Activated T-helper 2 cell treated with anti-CD3 and anti-CD28 coated beads, Interferon-gamma antibody, Interleukin-2, Interleukin-4, amounts not matched to agents 10 μg/mL and 5 μg/mL and 100 μg/mL, durations not matched to agents 14 hours and 24 hours and 36 hours (primary cell): ENCODE measurements at places on chromosomes 5 and 9. TPM values are rescaled to one million over a fixed set of nuclear protein-coding genes. Genes with fewer than 3 reads are reported as not detected.

The GBGT1 gene
- total RNA-seq = 6.8 and 7.4 TPM in 2 replicates

- no peak for DNase-seq
Observed at GRCh38 chr5:175195698-175196656, 248.0 kb downstream of the DRD1 start.

The TLN1 gene
- total RNA-seq = 253 and 267 TPM in 2 replicates

The RNF180 gene
- 0.53 TPM in 1 of 2 replicates, not detected in the other for total RNA-seq

- DNase-seq = no peak
Observed at GRCh38 chr5:89213573-89213972, 330.6 kb upstream of the MEF2C start.

DNA sequence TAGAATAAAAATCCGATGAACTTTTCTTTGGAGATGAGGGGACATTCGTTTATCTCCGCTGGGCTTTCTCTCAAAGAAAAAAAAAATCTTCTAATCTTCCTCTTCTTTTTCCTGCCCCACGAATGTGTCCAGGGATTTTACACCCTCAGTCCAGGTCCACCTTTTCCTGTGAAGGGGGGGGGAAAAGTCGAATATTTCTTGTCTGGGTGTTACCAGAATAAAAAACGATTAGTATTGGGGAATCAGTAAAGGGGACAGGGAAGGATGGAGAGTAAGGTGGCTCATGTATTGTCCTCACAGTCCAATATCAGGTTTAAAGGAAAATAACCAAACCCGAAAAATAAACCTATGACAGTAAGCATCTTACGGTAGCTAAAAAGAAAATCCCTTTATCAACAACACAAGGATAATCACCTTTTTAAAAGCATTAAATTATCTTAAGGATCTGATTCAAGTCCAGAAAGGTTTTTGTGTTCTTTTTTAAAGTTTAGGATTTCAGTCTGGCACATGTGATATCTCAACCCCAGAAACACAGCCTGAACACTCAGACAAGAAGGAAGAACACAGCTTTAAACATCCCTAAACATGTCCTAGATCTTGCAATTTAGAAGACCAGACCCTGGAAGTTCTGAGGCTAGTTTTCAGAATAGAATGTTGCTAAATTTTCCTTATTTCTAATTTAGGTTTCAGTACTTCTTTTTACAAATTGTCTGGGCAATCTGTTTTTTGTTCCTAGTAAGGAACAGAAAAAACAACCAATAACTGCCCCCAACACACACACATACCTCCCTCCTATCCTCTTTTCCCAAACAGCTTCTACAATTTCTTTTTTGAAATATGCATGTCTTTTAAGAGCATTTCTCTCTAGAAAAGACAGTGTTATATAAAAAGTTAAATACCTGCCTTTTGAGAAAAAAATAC, 1.2 kb downstream of the ZNF608 start:
- DNase-seq = no peak

GRCh38 chr5:116862632-116863455, 288.2 kb upstream of the SEMA6A start:
- no peak for DNase-seq

The C8G gene
- 0.76 and 0.89 TPM in 2 replicates for total RNA-seq

DNA sequence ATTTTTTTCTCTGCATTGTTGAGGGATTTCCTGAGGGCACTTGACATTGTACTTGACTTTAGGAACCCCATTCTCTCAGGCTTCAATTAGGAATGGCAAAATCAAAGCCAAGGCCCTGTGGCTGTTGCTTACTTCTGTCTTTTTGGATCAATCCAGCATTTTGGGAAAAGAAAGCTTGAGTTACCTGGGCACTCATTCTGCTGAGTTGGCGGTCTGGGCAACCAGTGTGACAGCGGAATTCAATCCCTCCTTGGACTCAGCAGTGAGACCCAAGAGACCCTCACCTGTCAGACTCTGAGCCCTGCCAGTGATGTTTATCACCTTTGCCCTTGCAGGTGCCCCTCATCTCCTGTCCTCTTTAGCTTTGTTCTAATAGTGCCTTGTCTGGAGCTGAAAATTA, 225.3 kb downstream of the PAPPA start:
- DNase-seq = no peak

DNA sequence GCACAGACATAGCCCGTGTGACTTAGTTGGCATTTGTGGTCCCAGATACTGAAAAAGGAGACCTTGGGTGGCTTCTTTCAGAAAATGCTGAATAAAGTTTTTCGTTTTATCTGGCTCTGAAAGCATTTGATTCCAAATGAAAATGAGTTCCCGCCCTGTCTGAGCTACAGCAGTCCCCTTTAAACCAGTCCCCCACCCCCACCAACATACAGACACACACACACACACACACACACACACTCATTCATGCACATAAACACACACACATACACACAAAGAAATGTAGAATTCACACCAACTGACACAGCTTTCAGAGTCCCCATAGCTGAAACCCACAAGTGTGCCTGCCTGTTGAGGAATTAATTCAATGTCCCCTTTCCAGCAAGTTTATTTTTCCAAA, 97.0 kb upstream of the SMARCA2 start:
- no peak for DNase-seq

DNA sequence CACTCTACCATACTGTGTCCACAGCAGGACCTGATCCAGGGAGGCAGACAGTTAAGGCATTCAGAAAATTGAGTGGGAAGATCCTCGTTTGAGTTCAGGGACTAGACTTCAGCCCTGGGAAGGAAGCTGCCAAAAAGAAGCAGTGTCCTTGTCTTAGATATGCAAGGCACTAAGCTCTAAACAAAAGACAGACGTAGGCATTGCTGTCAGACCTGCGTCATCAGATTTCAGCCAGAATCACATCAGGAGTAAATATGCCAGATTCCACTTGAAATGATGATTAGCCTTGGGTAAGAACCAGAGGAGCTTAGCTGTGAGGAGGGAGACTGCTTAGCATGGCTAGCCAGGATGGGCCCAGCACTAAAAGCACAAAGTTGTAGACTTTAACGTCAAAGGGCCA, 56.7 kb downstream of the MAMDC2 start:
- DNase-seq = no peak

GRCh38 chr5:3032513-3032912, 281.0 kb upstream of the IRX2 start:
- no peak for DNase-seq

- DNase-seq = no peak
Observed at GRCh38 chr5:139964266-139964993, 78.7 kb downstream of the NRG2 start.

GRCh38 chr5:10456583-10457420, 15.1 kb downstream of the ROPN1L start:
- DNase-seq = no peak

- no peak for DNase-seq
Observed at GRCh38 chr5:100889896-100890295, 13.2 kb downstream of the ST8SIA4 start.

The CCDC183 gene
- 0.11 TPM in 1 of 2 replicates, not detected in the other for total RNA-seq

- no peak for DNase-seq
Observed at GRCh38 chr5:119852140-119852539, 222.8 kb downstream of the FAM170A start.

- DNase-seq = peak; percentile 67
Observed at GRCh38 chr9:131277910-131278701, 1.8 kb upstream of the FAM78A start.

GRCh38 chr9:112439825-112440224, 46.8 kb upstream of the KIAA1958 start:
- DNase-seq = no peak

DNA sequence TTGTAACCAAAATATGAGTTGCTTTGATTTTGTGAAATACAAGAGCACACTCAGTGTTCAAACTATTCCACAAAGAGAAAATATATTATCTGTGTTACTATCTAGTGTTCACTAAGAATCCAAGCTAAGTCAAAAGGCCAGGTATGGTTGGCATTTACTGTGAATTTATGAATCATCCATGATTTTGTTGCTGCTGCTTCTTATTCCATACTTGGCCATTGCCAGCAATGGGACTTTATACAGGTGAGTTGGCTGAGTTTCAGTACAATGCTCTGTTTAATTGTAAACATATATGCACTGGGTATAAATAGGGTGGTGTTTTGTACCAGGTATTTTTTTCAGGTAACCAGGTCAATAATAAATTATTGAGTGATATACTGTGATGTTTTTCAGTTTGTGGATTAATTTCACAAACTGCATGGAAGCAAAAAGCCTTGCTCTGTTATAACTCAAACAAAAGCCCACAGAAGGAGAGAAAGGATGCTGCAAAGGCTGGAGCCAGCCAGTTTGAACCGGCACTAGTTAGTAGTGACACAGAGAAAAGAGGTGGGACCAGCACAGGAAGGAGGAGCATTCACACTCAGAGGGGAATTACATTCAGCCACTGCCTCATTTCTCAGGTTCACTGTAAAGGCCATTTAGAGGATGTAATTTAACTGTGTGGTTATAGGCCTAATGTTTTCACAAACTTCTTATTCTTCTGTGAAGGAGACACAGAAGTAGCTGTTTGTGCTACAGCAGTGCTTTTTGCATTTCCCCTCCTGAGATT, 381.8 kb downstream of the ADGRV1 start:
- DNase-seq = peak; percentile 39

- no peak for DNase-seq
Observed at GRCh38 chr5:33612386-33612785, 171.6 kb downstream of the TARS1 start.

DNA sequence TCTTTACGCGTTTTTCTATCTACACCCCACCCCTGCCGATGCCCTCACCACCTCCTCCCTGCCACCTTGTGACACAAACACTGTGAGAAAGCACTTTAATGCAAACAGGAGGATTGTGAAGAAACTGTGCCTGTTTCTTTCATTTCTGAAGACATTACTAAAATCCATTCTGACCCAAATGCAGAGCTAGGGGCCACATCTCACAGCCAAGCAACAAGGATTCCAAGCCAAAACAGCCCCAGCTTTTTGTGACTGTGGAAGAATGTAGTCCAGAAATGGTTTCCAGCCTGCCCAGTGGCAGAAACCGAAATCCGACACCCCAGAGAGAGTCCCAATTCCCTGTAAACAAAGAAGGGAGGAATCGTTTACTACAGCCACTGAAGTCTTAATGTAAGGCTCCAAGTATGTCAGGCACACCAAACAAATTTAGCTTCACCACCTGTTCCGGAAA, 190.9 kb downstream of the TTC39B start:
- DNase-seq = no peak

- DNase-seq = no peak
Observed at GRCh38 chr5:78747705-78748359, 99.3 kb upstream of the LHFPL2 start.
